Stimulated activated CD4-positive, alpha-beta T cell treated with anti-CD3 and anti-CD28 coated beads, Interleukin-12 subunit alpha, Interleukin-12 subunit beta, amount 100 ng/mL, for 24 hours (primary cell): ENCODE measurements at places on chromosomes 4 and X.

GRCh38 chr4:165504184-165504583 lies 125.4 kb downstream of the CPE start:
- no peak for DNase-seq

- DNase-seq, result no peak
Measured at GRCh38 chrX:139093201-139093600, 381.7 kb upstream of the FGF13 start.

GRCh38 chrX:148947399-148947975 lies 447.1 kb downstream of the AFF2 start:
- no peak for DNase-seq

DNA sequence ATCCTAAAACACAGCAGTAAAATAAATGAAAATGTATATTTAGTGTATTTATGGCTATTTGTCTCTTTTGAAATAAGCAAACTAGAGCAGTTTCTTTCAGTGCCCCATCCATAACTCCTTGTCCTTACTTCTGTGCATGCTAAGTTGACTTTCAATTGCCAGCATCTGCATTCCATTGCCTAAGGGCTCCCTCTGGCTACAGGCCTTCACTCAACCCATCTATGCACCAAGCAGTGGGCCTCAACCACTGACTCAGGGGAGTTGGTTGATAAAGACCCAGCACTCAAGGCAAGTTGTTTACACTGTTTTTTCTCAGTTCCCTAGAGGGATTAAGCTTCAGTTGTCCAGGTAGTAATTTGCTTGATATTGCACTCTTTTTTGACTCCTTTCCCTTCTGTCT lies 265.7 kb downstream of the IQCM start:
- DNase-seq, result no peak

DNA sequence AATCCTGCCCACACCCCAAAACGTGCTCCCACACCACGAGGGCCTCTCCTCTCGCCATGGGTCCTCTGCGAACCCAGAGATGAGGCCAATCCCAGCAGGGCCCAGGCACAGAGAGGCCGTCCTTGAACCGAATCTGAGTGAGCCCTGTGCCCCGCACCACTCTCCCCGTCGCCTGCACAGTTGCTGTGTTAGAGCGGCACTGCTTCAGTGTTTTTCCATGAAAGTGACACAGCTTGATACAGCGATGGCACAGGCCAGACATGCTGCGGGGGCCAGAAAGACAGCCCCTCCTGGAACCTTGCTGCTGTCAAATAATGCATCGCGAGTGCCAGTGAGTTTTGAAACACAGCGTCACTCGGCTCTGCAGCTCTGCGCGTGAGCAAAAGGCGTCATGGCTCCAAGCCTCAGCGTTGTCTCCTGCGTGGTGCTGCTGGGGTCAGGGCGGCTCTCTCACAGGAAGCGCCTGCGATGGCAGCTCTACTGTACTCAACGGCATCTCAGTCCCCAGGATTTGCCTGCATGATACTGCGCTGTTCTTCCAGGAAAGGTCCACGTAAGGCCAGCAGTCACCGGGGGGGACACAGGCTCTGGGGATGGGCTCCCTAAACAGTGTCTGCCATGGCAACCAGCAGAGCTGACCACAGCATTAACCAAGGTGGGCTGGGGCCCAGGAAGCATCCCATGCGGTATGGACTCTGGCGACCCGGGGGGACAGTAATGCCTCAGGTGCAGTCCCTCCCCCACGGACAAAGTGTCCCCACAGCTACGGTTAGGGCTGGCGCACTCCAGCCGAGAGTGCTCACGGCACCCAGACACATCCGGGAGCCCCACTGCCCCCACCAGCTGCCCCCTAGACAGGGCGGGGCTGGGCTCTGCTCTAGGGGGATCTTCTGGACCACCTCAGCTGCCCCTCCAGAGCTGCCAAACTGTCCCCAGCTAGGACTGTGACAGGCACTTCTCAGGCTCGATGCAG lies 63.1 kb downstream of the ACOX3 start:
- DNase-seq, result no peak

GRCh38 chrX:49701323-49701722 lies 5.5 kb upstream of the PAGE1 start:
- no peak for DNase-seq
